ENCODE measurements at places on chromosomes 3 and 15. TPM values are rescaled to one million over a fixed set of nuclear protein-coding genes. Genes with fewer than 3 reads are reported as not detected.
A peak's percentile ranks its signal among the peaks of the same experiment; 100 is the strongest.

Gene SAMMSON
- not detected for total RNA-seq

DNA sequence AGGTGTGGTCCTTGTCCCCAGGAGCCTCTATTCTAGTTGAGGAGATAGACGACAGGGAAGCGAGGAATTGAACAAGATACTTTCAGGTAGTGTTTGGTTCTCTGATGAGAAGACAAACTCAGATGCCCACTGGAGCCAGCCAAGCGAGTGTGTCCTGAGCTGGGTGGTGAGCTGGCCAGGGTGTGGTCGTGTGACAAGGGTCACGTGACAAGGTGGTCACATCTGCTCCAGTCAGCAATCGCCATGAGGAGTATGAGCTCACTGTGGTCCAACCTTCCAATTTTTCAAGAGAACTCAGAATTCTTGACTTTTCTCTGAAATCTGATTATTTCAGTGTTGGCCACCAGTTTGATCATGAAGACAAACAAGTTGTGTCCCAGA lies 39.5 kb downstream of the SLC6A6 start:
- no peak overlapping the region for H3K27ac ChIP-seq
- no peak for DNase-seq
- H3K4me1 ChIP-seq: peaks cover 20% of the 10 kb centered on the region
- H3K27me3 ChIP-seq: no peaks in the 10 kb centered on the region

GRCh38 chr15:63481105-63481810 lies 23.1 kb upstream of the USP3 start:
- DNase-seq: peak; percentile 71
- peaks cover 92% of the 10 kb centered on the region for H3K4me1 ChIP-seq
- H3K36me3 ChIP-seq: no peaks in the 10 kb centered on the region
- no peak overlapping the region for H3K27ac ChIP-seq
- peak overlapping the region; percentile 70 for H3K4me3 ChIP-seq

DNA sequence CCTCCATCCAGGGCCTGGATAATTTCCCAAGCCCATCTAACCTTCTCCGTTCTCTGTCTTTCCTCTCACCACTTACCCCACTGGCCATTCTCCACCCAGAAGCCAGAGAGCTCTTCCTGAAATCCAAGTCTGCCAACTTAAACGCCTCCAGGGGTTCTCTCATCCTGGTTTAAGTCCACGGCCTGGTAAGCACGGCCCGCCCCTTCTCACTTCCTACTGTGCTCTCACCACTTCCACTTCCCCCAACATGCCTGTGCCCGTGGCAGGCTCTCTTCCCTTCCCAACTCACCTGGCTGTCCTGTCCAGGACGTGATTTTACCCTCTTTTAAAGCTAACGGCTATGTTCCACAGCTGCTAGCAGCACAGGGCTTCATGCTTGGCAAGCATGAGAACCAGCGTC lies 1.7 kb upstream of the CX3CR1 start:
- H3K27ac ChIP-seq: no peak overlapping the region
- no peaks in the 10 kb centered on the region for H3K36me3 ChIP-seq
- peak overlapping the region; percentile 26 for H3K4me3 ChIP-seq
- DNase-seq: no peak
- H3K27me3 ChIP-seq: peaks cover 3% of the 10 kb centered on the region
- H3K4me1 ChIP-seq: peaks cover 11% of the 10 kb centered on the region

- no peaks in the 10 kb centered on the region for H3K27me3 ChIP-seq
- no peak overlapping the region for H3K4me3 ChIP-seq
- H3K36me3 ChIP-seq: no peaks in the 10 kb centered on the region
- DNase-seq: no peak
Measured at GRCh38 chr15:85047271-85047948, 65.8 kb downstream of the PDE8A start.

Gene MEIS2
- 0.19 TPM for total RNA-seq

DNA sequence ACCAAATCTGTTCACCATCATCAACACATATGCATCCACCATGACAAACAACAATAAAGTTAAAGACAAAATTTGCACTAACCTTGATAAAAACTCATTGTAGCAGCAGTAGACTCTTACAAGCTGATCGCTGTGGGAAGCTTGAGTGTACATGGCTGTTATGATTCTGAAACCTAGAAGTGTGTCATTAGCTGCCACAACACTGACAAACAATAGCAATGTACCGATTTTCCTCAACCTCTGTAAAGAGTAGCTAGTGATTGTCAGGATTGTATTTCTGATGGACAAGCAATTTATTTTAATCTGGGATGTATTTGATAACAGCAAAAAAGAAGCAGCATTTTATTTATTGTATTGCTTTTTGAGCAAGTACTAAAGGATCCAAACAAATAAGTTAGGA lies 1357.7 kb downstream of the ROBO1 start:
- no peak overlapping the region for H3K4me3 ChIP-seq
- DNase-seq: no peak
- H3K36me3 ChIP-seq: no peaks in the 10 kb centered on the region
- no peaks in the 10 kb centered on the region for H3K4me1 ChIP-seq
- no peak overlapping the region for H3K27ac ChIP-seq
- no peaks in the 10 kb centered on the region for H3K27me3 ChIP-seq

GRCh38 chr15:25733036-25733855 lies 129.9 kb downstream of the ATP10A start:
- H3K4me1 ChIP-seq: no peaks in the 10 kb centered on the region
- no peaks in the 10 kb centered on the region for H3K27me3 ChIP-seq
- DNase-seq: no peak
- H3K36me3 ChIP-seq: peaks cover 2% of the 10 kb centered on the region

Gene MYZAP
- not detected for total RNA-seq

GRCh38 chr3:128835096-128835495 lies 44.3 kb upstream of the ACAD9 start:
- H3K4me3 ChIP-seq: no peak overlapping the region
- no peaks in the 10 kb centered on the region for H3K27me3 ChIP-seq
- H3K36me3 ChIP-seq: no peaks in the 10 kb centered on the region
- no peaks in the 10 kb centered on the region for H3K4me1 ChIP-seq

Gene HLTF
- total RNA-seq: 28.0 TPM

DNA sequence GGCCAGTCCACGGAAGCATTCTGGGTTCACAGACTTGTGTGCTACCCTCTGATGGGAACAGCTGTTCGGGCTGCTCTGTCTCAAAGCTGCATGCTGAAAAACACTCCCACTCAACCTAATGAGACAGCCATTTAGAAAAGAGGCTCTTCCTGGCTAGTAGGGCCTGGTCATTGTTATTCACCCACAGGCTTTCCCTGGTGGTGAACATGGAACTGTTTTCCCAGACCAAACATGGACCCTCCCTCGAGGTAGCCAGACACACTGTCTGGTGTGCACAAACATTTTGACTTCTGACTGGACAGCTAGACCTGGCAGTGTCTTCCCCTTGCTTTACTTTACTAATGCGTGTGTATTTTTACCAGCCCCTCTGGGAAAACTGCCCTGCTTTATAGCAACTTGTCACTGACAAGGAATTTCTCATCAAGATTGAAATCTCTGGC lies 39.0 kb downstream of the MECOM start:
- DNase-seq: no peak
- no peak overlapping the region for H3K4me3 ChIP-seq

Gene ACTC1
- total RNA-seq: not detected

DNA sequence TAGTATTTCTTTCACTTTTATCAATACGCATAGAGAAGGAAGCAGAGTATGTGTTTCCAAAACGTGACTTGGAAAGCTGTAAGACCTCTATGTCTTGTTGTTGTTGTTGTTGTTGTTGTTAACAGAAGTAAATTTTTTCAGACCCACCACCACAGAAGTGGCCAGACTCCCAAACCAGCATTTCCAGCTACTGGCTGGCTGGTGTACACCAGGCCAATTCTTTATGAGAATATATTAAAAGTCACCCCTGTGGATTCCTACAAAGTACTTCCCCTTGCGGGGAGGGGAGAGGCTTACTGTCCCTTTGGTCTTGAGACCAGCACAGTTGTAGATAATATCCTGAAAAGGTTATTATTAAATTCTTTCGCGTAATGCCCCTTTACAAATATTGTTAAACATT lies 1.6 kb upstream of the FOXP1 start:
- H3K27me3 ChIP-seq: no peaks in the 10 kb centered on the region
- H3K27ac ChIP-seq: peak overlapping the region; percentile 94
- peaks cover 7% of the 10 kb centered on the region for H3K36me3 ChIP-seq
- H3K4me1 ChIP-seq: peaks cover 58% of the 10 kb centered on the region
- DNase-seq: no peak
- H3K4me3 ChIP-seq: peak overlapping the region; percentile 95

DNA sequence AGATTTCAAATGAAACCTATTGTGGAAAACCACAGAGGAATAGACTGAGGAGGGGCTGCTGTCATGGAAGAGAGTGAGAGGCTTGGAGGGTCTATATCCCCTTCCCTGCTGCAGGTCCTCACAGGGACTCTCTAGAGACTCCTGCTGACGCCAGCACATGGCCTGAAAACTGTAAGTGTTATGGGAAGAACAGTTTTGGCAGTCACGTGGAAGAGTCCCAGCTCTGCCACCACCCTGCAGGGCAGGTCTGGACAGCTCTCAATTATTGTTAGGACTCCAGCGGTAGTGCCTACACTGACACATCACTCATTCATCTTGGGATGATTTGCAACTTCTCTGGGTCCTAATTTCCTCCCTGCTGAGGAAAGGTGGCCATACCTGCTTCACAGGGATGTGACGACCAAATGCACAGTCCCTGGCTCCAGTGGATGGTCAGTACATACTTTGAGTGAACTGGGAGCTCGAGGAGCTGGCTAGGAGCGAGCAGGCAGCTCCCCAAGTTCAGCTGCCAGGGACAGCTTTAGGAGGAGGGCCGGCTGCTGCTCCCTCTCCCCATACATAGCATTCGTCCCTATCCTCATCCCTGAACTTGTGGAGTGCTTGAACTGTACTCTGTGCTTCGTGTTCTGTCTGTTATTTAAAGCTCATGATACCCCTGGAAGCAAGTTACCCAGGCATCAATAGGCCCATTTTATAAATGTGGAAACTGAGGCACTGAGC lies 49.2 kb downstream of the CTXND1 start:
- no peak overlapping the region for H3K4me3 ChIP-seq
- H3K27ac ChIP-seq: no peak overlapping the region
- DNase-seq: no peak

DNA sequence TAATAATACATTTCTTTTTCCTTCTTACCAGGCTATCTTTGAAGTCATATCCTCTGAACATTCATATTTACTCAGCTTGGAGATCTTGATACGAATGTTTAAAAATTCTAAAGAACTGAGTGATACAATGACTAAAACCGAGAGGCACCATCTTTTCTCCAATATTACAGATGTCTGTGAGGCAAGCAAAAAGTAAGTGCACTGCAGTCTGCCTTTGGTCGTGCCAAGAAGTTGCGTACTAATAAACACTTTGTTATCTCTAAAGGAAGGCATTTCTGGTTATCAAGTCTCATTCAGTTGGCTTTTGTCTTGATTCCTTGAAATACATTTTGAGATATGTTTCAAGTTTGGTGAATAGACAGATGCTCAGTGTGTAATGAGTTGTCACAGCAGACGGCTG lies 31.6 kb downstream of the ARHGEF26 start:
- H3K27ac ChIP-seq: no peak overlapping the region
- no peaks in the 10 kb centered on the region for H3K36me3 ChIP-seq
- no peak for DNase-seq
- no peaks in the 10 kb centered on the region for H3K4me1 ChIP-seq

DNA sequence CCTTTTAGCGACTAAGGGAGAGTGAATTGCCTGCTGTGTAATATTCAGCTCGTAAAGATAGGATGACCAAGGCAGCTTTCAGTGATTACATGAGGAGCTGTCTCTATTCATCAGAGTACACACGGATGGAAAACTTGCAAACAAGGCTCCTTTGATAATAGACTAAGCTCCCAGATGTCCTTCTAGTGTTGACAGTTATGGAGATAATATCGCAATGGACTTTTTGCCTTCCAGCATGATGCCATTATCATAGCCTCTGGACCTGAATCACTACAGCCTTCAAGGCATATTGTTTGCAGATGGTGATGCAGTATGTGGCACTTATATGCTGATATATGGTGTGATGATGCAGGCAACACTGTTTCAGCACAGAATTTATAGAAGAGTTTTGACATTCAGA lies 93.9 kb downstream of the ECT2 start:
- no peak overlapping the region for H3K4me3 ChIP-seq
- peaks cover 6% of the 10 kb centered on the region for H3K4me1 ChIP-seq
- H3K27ac ChIP-seq: no peak overlapping the region
- no peak for DNase-seq
- H3K27me3 ChIP-seq: peaks cover 6% of the 10 kb centered on the region

Gene IMPG2
- total RNA-seq: 0.86 TPM

GRCh38 chr15:40843885-40844695 lies at the start of gene SPINT1:
Gene SPINT1, plus strand, starts transcription at chr15:40844048. Its CDS starts 507 bp downstream, at chr15:40844555.
- no peak within 1 kb of the TSS for H3K27ac ChIP-seq
- H3K4me1 ChIP-seq: peaks cover 37% of the 10 kb centered on the region
- H3K36me3 ChIP-seq: peaks cover 2% of the 10 kb centered on the region
- peaks cover 14% of the 10 kb centered on the region for H3K27me3 ChIP-seq
- DNase-seq: peak; percentile 84

GRCh38 chr15:72902245-72902918 lies 118.8 kb upstream of the ADPGK start:
- H3K4me1 ChIP-seq: no peaks in the 10 kb centered on the region
- no peak overlapping the region for H3K4me3 ChIP-seq
- no peak overlapping the region for H3K27ac ChIP-seq
- peaks cover 42% of the 10 kb centered on the region for H3K27me3 ChIP-seq
- no peak for DNase-seq

GRCh38 chr3:184812662-184813042 lies 686 bp downstream of the VPS8 start:
- peak overlapping the region; percentile 87 for H3K4me3 ChIP-seq
- peak; percentile 27 for DNase-seq
- no peaks in the 10 kb centered on the region for H3K27me3 ChIP-seq
- H3K4me1 ChIP-seq: peaks cover 76% of the 10 kb centered on the region
- H3K36me3 ChIP-seq: peaks cover 3% of the 10 kb centered on the region

Gene CCDC39
- total RNA-seq: not detected

Gene GOLGA6L6
- not detected for total RNA-seq

GRCh38 chr15:85496151-85496550 lies 115.7 kb downstream of the AKAP13 start:
- DNase-seq: no peak
- no peak overlapping the region for H3K27ac ChIP-seq
- no peaks in the 10 kb centered on the region for H3K36me3 ChIP-seq
- peaks cover 68% of the 10 kb centered on the region for H3K4me1 ChIP-seq

Gene C3orf22
- total RNA-seq: not detected

GRCh38 chr3:3461317-3461716 lies 281.8 kb upstream of the CRBN start:
- H3K4me3 ChIP-seq: no peak overlapping the region
- H3K27ac ChIP-seq: no peak overlapping the region
- DNase-seq: no peak

Gene TMCO5A
- total RNA-seq: not detected

- DNase-seq: no peak
- peaks cover 2% of the 10 kb centered on the region for H3K36me3 ChIP-seq
- no peaks in the 10 kb centered on the region for H3K27me3 ChIP-seq
- H3K27ac ChIP-seq: peak overlapping the region; percentile 59
- peaks cover 31% of the 10 kb centered on the region for H3K4me1 ChIP-seq
Measured at GRCh38 chr3:170144437-170144843, 37.1 kb downstream of the PHC3 start.

Gene MBD4
- total RNA-seq: 55.3 TPM

Gene C3orf85
- total RNA-seq: not detected
